Peyer's patch (tissue), 4 donors: ENCODE measurements at places on chromosomes 4 and X. TPM values are rescaled to one million over a fixed set of nuclear protein-coding genes. Genes with fewer than 3 reads are reported as not detected.
A peak's percentile ranks its signal among the peaks of the same experiment; 100 is the strongest.

CCKAR gene
- total RNA-seq = not detected

SPIN3 gene
- 11.4 TPM for total RNA-seq

SLC25A43 gene
- total RNA-seq = 29.3 TPM

RBMXL3 gene
- not detected for total RNA-seq

IBSP gene
- total RNA-seq = not detected

GRIA3 gene
- 0.47 TPM for total RNA-seq

CYTL1 gene
- not detected for total RNA-seq

ELK1 gene
- total RNA-seq = 18.2 TPM

OPHN1 gene
- 20.6 TPM for total RNA-seq

MAGEA2B gene
- not detected for total RNA-seq

MAGEB6 gene
- total RNA-seq = not detected

CORIN gene
- total RNA-seq = not detected

DNA sequence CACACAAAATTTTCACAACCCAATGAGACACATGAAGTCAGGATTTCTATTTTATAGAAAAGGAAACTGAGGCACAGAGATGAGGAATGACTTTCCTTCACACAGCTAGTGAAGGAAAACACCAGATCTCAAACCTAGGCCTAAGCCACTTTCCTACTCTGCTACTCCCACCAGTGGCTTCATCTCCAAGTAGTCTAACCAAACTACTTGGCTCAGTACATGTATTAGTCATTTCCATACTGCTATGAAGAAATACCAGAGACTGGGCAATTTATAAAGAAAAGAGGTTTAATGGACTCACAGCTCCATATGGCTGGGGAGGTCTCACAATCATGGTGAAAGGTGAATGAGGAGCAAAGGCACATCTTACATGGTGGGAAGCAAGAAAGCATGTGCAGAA lies 196.6 kb downstream of the EVC2 start:
- DNase-seq = no peak

GRCh38 chr4:81796790-81797528 lies 325.3 kb upstream of the RASGEF1B start:
- no peak for DNase-seq

DNA sequence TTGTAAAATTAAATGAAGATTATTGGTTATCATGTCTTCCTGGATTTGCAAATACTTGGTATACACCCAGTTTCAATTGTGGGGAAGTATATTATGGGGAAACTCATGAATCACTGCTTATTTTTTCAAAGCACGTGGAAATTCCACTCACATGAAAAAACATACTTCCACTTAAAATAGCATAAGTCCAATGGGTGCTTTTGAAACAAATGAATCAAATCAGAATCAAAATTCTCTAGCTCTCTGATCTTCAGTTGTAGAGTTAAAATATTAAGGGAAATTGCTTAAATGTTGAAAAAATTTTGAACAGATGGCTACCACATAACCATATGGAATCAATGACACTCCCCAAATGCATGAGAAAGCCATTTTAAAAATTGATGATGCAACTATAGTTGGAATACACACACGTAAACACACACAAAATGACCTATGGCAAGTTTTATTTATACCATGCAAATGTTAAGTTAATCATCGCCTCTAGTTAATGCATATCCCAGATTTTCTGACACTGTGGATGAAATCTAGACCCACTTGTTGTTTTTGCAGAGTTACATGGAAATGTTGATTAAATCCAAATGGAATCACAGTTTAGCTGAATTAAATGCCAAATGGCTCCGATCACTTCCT lies 93.2 kb downstream of the ARSF start:
- no peak for DNase-seq

GRCh38 chr4:41643331-41643730 lies 105.2 kb downstream of the PHOX2B start:
- DNase-seq = no peak

DNA sequence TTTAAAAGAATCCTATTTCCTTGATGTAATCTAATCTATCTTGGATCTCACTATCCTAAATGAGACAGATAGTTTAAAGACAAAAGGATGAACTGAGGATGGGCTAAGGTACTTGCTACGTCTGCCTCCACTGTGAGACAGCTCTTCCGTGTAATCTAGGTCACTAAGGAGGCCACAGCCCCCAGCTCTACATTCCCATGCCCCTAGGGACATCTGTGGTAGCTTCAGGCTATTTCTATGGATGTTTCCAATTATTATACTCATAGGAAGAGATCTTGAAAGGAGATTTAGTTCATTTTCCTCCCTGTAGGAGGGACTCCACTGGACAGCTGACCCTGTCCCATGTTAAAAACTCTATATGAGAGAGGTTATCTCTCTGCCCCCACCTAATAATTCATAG lies 140.8 kb upstream of the TRPC5 start:
- DNase-seq = no peak

DNA sequence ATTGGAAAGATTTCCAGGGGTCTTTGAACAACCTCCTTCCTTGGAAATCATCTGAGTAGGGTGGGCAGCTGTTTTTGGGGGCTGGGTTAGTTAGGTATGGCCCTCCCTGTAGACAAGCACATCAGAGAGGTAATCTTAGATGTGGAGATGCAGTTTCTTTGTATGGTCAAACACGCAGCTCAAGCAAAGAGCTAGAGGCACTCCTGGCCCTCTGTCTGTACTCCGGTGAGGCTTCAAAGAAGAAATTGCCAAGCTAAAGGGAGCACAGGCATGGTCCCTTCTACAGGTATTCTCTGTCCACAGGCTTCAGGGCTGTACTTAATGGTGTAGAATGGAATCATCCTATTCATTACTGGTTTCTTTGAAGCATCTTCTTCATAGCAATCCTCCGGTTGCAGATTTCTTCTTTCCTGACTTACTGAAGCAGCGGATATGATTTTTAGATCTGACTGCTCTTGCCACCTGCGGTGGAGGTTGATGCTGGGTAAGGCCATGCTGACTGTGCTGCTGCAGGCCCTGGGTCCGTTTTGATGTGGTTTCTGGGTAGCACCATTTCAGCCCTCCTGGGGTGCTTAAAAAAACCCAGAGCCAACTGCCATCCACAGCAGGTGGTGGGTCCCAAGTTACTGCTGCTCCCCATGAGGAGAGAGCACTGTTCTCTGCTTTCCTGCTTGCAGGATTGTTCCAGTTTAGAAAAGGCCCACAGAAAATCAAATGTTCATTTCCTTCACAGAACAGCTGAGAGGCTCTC lies 318.9 kb upstream of the GATB start:
- DNase-seq = peak; percentile 40

DNA sequence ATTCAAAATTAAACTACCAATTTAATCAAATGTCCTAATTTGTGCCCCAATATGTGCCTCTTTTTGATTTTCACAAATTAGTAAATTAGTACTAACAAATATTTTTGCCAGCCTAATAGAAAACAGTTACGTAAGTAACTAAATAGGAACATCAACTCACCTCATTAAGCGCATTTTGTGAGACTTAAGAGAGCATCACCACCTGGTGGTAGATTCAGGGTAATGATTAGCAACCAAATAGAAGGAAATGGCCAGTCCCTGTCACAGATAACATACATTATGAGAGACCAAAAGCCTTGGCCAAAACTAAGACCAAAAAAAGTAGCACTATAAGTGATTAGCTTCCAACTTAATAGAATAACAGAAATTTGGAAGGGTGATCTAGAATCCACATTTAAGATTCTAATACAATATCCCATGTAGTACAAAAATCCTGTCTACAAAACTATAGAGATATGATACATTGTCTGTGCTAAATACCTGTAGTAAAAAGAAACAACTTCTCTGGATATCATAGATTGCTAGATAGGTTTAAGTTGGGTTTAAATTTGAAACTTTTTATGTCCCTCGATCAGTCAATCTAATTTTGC lies 46.7 kb downstream of the C4orf46 start:
- no peak for DNase-seq

DNA sequence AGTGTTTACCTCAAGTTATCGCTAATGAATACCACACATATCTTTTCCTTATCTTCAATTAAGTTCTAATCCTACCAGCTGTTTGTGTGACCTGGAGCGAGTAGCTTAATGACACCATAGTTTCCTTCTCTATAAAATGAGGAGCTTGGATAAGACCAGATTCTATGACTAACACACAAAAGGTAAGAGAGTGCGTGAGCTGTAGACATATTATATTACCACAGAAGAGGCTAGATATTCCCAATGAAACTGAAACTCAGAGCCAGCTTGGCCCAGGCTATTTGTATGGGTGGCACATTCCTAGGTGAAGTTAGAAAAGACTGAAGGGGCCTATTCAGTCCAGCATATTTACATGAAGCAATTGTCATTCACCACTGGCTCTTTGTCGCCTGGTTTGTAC lies 30.2 kb downstream of the ASB5 start:
- DNase-seq = no peak

GRCh38 chr4:89352541-89352940 lies 44.9 kb upstream of the GPRIN3 start:
- no peak for DNase-seq

GRCh38 chrX:15269618-15270521 lies at the start of gene ASB9:
ASB9 (minus strand) TSS chrX:15270083; CDS start chrX:15269874, 209 bp downstream.
- peak; percentile 43 for DNase-seq

GRCh38 chrX:48490661-48491060 lies 14.7 kb downstream of the FTSJ1 start:
- no peak for DNase-seq

- DNase-seq = no peak
Measured at GRCh38 chrX:110853610-110854009, 58.0 kb upstream of the CHRDL1 start.

DNA sequence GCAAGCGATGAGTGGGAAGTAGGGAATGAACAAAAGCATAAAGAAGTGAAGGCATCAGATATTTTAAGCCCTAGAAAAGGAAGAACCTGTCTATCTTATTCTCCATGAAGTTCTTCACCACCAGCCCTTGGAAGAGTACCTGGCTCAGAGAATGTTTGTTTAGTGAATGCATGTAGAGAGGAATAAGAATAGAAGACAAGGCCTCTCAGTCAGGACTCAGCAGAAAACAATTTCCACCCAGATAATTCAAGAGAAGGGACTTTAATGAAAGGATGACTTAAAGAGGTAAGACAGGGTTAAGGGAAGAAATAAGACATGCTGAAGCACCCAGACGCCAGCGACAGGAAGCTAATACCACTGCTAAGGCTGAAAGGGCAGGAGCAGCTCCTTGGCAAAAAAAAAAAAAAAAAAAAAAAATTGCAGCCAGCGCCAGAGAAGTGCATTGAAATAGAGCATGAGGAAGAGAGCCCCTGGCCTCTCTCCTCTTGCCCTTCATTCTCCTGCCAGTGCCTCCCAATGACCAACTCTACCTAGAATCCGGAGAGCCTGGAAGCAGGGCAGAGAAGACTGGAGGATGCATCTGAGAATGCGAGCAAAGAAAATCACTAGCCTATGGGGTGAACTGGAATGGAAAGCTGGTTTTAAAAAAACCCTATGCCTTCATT lies 47.2 kb upstream of the RASGEF1B start:
- DNase-seq = no peak

DNA sequence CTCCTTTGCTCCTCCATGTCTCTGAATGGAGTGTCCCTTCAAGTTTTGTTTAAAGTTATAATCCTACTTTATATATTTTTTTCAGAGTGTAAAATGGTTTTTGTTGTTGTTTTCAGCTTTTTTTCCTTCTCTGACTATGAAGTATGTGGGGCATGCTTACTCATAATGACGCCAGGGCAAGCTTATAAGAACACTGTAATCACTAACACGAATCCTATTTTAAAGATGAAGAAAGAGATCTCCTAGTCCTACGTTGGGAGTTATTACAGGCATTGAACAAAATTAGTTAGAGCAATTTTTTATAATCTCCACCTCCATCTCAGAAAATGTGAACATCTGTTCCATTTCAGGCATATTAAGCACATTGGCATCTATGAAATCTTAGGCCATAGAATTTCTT lies 268.1 kb upstream of the MAGEB2 start:
- no peak for DNase-seq

DNA sequence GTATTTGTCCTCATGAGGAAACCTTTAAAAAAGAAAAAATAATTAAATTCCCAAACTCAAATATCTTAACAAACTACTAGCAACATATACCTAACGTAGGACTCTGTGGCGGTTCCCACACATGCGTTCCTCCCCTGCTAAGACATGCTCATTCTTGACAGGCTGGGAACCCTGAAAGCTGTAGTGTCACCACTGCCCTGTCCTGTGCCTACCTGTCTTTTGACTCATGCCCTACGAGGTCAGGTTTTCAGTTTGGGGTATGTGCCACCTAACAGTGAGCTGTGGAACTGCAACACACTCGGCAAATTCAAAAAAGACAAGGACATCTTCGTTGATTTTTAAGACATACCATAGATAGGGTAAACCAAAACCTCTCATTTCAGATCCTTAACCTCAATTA lies 17.8 kb downstream of the IDS start:
- DNase-seq = no peak

GRCh38 chr4:112053825-112054350 lies 91.4 kb upstream of the FAM241A start:
- DNase-seq = no peak

DNA sequence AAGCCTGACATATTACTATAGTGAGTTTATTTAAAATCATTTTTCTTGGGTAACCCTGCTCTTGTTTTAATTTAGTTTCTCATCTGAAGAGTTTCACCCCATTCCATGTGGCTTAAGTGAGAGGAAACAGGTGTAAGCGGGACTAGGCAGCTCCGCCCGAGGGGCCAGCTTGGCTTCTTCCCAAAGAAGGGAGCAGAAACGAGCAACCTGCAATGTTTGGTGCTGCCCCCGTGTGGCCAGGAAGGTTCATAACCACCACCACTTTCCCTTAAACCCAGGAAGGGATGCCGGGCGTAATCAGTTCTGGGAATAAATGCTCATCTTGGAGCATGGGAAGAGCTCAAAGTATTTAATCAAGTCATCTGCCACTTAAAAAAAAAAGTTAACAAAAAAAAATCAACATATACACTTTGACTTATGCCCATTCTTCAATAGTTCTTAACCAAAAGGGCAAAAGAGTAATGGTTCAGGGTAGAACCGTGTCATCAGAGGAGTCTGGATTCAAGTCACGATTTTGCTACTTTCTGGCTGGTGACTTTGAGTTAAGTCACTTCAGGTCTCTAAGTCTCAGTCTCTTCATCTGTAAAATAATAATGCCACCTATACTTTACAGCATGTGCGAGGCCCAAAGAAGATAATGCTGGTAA lies 147.9 kb downstream of the NSUN7 start:
- DNase-seq = peak; percentile 74

DNA sequence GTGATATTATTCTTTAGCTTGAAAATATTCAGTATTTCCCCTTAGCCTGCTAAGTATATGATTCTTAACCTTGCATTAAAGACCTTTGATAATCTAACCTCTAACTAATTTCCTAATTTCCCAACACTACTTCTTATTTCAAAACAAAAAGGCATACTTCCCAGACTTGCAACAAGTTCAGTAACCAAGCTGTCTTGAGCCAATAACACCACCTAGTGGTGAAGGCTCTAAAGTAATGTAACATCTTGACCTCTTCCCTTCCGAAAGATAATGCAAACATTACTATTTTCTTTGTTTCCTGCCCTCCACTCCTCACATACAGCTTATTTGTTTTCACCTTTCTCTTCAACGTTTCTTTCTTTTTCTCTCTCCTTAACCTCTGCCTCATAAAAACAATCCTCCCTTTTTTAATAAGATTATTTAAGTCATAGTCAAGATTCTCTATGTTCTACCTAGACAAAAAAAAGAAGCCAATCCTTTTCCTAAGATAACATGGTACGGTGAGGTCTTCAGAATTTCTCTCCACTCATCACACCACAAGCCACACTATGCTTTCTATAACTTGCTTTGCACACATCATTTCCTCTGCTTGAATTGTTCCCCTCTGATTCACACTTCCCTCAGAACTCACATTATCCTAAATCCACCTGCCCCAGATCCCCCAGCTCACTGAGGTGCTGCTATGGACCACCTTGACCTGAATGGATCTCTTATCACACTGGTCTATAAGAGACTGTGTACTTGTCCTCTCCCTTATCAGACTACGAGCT lies 3.5 kb downstream of the FAT1 start:
- no peak for DNase-seq

GRCh38 chrX:107602694-107603239 lies 25.5 kb upstream of the PRPS1 start:
- DNase-seq = no peak
